ENCODE measurements at places on chromosomes 1 and 21. TPM values are rescaled to one million over a fixed set of nuclear protein-coding genes. Genes with fewer than 3 reads are reported as not detected.

DNA sequence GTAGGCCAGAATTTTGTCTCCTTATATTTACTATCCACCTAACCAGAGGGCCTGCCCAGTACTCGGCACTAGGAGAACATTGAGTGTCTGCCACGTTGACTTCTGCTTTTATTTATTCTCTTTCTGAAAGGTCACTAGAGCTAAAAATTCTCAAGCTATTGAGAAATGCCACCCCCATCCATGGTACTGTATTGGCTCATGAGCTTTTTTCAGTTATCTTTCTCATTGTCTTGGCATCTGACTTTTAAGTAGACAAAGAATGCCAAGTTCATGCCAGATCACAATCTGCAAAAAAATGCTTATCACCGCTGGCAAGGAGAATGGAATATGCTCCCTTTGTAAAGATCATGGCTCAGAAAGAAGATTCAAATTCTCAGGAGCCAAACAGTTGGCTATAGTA lies 49.8 kb upstream of the MROH9 start:
- DNase-seq = no peak
- peaks cover 8% of the 10 kb centered on the region for H3K27me3 ChIP-seq
- H3K36me3 ChIP-seq = no peaks in the 10 kb centered on the region
- H3K27ac ChIP-seq = no peak overlapping the region
- no peak overlapping the region for H3K4me3 ChIP-seq

DNA sequence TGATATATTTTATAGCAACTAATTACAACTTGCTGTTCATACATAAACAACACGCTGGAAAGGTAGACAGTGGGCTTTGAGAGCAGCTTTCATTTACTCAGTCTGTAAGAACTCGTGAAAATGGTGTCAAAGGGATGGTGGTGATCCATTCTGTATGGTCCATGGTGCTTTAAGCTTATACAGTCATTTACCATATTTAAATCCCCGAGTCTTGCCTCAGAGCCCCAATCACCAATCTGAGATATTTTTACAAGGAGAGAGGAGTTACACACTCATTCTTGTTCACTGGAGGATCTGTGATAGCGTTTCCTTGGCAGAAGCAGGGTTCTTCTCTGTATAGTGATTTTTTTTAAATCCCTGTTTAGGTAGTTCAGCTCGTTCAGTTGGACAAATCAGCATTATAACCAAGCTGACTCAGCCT lies 694.6 kb downstream of the USP25 start:
- H3K27ac ChIP-seq = no peak overlapping the region
- no peaks in the 10 kb centered on the region for H3K36me3 ChIP-seq
- H3K4me3 ChIP-seq = no peak overlapping the region
- H3K4me1 ChIP-seq = no peaks in the 10 kb centered on the region

The SORT1 gene
- total RNA-seq = 2.5 TPM

The TMEM269 gene
- total RNA-seq = 1.0 TPM

The AGMAT gene
- 11.3 TPM for total RNA-seq

Data from naive thymus-derived CD8-positive, alpha-beta T cell (primary cell).